ENCODE measurements at places on chromosomes 4 and X.

DNA sequence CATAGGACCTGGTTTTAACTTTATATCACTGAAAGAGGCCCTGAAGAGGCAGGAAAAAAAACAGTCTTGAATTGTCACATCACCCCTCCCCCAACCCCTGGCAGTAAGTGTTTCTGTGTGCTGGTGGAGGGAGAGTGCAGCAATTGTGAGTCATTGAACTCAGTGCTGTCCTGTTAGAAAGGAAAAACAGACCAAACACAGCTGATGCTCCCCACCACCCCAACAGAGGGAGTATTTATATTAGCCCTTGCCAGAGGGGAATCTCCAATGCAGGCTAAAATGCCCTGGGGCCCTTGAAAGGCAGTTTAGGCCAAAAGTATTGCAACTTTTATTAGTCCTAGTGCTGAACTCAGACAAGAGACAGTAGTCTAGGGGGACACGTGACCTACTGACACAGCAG lies 197.8 kb upstream of the AGTR2 start:
- DNase-seq: no peak

DNA sequence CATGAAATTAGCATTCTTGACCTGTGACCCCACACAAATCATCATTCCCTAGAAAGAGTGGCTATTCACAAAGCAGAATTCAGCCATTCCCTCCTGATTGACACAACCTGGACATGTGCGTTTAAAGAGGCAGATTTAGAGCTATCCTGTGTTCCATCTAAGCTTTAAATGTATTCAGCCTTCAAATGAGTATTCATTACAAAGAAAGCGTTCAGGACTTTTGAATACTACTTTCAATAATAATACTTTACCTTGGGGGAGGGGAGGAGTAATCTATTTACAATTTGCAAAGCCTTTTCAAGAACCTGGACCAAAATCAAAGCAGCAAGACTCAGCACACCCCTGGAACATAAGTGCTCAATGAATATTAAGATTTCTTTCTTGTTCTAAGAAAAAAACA lies 22.5 kb upstream of the GPC4 start:
- DNase-seq: no peak

DNA sequence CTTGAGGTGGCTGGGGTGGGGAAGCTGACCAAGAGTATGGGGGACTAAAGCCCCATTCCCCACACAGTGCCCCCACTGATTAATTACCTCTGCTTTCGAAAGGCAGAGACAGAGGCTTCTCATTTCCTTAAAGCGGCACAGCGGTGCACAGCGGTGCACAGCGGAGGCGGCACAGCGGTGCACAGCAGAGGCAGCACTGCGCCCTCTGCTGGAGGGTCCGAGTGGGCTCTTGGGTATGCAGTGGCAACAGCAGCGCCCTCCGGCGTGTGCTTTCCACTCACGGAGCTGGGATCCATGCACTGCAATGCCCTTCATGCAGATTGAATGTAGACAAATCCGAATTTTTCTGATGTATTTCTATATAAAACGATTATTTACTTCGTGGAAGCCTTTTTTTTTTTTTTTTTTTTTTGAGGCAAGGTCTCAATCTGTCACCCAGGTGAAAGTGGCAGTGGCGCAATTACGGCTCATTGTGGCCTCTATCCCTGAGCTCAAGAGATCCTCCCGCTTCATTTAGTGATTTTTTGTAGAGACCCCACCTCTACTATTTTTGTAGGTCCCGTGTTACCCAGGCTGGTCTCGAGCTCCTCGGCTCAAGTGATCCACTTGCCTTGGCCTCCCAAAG lies 19.7 kb upstream of the PRPS2 start:
- peak; percentile 57 for DNase-seq

GRCh38 chr4:128737098-128737513 lies 72.4 kb upstream of the JADE1 start:
- no peak for DNase-seq

DNA sequence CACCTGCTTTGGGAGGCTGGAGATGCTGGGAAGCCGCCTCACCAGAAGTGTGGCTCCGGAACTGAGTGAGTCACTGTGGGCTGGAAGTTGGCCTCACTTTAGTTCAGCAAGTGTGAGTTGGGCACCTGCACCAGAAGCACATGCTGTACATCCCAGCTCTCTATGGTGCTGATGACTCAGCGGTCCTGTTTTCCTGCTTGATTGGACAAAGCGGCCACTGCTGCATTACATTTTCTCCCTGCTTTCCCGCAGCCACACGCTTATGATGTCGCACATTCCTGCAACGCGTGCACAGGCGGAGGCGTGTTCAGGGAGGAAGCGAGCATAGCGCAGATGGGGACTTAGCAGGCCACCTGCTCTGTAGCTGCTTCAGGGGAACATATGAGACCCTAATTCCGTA lies 26.7 kb upstream of the CLDN34 start:
- DNase-seq: no peak

DNA sequence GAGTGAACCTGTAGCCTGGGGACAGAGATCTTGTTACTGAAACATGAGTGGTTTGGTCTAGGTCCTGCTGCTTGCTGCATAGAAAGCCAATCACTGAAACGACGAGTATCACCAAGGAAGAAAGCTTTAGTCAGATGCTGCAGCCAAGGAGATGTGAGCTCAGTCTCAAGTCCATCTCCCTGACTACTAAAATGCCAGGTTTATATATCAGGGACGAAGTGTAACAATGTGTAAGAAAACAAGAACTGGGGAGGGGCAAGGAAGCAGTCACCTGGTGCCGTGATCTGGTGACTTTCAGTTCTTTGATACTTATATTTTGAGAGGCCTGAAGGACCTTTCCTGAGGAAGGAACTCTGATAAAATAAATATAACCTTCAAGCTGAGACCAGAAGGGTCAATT lies 19.6 kb upstream of the ABRAXAS1 start:
- DNase-seq: no peak
